SJSA1 (cell line): ENCODE measurements at places on chromosomes 2 and 18. TPM values are rescaled to one million over a fixed set of nuclear protein-coding genes. Genes with fewer than 3 reads are reported as not detected.
A peak's percentile ranks its signal among the peaks of the same experiment; 100 is the strongest.

- no peak for DNase-seq
These were observed 564 bp downstream of the LPIN2 start for GRCh38 chr18:3012136-3013023.

DNA sequence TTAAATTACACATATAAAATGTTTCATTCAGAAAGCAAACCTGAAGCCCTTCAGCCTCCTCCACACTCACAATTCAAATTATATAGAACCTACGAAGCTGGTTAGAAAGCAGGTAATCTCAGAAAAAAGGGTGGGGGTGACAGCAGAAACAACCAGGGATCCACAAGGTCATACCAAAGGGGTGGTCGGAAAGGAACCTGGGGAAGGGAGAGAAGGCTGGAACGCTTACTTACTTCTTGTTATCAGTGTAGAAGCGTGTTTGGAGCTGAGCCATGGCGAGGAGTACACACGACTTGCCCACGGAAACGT is 316 bp downstream of the WDR12 start:
- DNase-seq = no peak

DNA sequence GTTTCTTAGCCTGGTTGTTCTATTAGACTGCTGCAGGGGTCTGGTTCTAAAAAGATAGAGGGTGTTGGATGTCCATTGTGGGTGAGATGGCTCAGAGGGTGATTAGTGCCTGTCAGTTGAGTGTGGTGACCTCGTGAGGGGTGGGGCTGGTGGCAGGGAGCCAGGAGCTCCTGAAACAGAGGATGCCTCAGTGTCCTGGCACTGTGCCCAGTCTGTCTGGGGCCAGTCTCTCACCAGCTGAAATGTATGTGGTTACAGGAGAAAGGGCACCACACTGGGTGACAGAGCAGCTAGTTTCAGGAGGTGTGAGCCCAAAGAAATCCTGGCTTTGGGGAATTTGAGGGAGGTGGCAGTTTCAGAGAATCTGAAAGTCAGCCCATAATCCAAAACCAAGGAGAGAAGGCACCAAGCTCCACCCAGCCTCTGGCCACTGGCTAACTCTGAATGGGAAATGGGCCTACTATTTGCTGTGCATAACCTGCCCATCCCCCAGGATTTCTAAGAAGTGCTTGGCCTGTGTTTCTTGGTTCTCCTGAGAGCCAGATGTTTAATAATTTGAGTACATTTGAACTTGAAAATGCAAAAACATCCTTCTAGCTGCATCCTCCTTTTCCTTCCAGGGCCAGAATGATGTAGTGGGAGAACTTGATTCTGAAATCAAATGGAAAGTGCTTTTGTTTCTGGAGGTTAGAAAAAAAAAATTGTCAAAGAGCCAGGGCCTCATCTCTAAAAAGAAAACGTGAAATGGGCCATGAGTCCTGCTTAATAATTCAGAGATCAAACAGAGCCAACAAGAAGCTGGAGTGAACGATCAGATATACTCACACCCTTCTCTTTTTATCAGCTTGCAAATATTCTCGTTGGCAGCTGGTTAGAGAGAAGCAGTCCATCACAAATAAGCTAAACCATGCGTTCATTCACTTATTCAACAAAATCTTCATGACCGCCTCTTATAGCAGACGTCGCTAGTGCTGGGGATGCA is 92.3 kb downstream of the B3GNT2 start:
- peak; percentile 53 for DNase-seq

Gene B4GALT6
- 0.09 and 0.66 TPM in 2 replicates for total RNA-seq

- DNase-seq = no peak
These were observed 427.2 kb downstream of the PLCL1 start for GRCh38 chr2:198231562-198231961.

DNA sequence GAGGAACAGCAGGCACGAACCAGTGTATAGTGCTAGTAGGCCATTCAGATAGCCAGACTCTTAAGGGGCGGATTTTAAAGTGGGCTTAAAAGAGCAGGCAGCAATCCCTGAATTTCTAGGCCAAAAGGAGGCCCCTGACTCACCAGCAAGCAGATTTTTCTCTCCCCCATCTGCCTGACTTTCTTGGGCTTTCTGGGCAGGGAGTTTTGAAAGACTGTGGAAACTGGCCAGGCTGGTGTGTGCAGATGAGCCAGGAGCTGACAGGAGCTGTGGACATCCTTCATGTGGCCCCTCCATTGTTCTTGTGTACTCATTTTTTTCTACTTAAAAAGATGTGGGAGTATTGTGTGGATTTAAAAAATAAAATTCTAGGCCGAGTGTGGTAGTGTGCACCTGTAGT is 59.0 kb downstream of the GLI2 start:
- no peak for DNase-seq

DNA sequence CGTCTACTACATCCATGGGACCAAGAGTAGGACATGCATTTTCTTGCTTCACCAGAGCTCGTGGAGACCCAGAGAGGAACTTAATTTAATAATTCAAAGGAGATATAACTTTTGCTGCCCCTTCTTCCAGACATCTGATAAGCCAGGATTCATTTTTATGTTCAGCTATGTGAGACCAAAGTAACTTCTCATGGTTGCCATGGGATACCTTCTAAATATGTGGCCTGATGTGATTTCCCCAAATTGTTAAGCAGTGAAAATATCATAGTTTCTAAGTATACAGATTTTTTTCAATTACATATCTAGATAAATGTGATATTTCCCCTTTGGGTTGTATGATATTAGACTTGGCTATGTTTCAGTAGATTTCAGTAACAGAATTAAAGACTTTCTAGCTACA is 185.5 kb upstream of the FN1 start:
- no peak for DNase-seq

GRCh38 chr2:122186761-122187222 is 431.3 kb downstream of the TSN start:
- DNase-seq = no peak
